CD4-positive, alpha-beta T cell treated with Interleukin-6 at 100 ng/mL for 8 hours (primary cell): ENCODE measurements at places on chromosomes 7 and 10.

GRCh38 chr10:95579835-95580535 lies 18.8 kb upstream of the SORBS1 start:
- DNase-seq, result no peak

GRCh38 chr10:122375679-122376160 lies 1.2 kb downstream of the PLEKHA1 start:
- DNase-seq, result no peak

- no peak for DNase-seq
These were observed 12.5 kb downstream of the ITPRIP start for GRCh38 chr10:104325436-104326435.

DNA sequence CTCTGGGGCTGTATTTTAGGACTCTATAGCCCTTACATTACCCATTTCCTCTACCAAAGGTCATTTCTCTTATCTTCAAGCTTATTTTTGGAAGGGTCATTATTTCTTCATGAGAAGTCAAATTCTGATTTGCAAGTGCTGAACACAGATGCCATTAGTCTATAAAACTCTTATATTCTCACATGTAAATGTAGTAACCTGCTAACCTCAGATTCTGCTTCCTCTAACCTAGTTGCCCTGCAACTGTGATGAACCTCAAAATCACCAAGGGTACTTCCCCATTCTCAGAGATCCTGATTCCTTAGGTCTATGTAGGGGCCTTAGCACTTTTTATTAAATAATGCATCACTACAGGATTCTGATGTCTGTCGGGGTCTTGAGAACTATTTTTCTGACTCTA lies 6.3 kb downstream of the FAS start:
- DNase-seq, result no peak

- no peak for DNase-seq
These were observed 2.8 kb downstream of the ZNF248 start for GRCh38 chr10:37854626-37855025.

GRCh38 chr7:964401-965231 lies 10.1 kb upstream of the ADAP1 start:
- DNase-seq, result no peak

GRCh38 chr10:107553470-107553869 lies 389.0 kb upstream of the SORCS1 start:
- DNase-seq, result no peak

GRCh38 chr7:40720416-40720815 lies 585.6 kb downstream of the SUGCT start:
- no peak for DNase-seq

DNA sequence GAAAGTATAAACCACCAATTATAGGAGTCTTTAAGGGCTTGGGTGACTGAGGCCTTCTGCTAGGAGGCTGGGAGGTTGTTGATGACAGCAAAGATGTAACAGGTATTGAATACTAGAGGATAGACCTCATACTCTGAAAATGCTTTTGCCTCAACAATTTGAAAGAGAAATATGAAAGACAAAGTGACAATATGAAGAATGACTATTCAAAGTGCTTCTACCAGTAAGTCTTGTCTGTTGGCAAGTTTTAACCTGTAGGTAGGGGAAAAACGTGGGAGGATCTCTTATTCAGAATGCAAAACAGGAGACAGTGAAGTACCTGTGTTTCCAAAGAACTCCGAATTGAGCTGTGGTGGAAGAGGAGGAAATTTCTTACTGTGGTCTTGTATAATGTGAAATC lies 38.2 kb downstream of the GBF1 start:
- DNase-seq, result no peak

GRCh38 chr7:35465791-35466336 lies 212.0 kb upstream of the TBX20 start:
- DNase-seq, result no peak

DNA sequence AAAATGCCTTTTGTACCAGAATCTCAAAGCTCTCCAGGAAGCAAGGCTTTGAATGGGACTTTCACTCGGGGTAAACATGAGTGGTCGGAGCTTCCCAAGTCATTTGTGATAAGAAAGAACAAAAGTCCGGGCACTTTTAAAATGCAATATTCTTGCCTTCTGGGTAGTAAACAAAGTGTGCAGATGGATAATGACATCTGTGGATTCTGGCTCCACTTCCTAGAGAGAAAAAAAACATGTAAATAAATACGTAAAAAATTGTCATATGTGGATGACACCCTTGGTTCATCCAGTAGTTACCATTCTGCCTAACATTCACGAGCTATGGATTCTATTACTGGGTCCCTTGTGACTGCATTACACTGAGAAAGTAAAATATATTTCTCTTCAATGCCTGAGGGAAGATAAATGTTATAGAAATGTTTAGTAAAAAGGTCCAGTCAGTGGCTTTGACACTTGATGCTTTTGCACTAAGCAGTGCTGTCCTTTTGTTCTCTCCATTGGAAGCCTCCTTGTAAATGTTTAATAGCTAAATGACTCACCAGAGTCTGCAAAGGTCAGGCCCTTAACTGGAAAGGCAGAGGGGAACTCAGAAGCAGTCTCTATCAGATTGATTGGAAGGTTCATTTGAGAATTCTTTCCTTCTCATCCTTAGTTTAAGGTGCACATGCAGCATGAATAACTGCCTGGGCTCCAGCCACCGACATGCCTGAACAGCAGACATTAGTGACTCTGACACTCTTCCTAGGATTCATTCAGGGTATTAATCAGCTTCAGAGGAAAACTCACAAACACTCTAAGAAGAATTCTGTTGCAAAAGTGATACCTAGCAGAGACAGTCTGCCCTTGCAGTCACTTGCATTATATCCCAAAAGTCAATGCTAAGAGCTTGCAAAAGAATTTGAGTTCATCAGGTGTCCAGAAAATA lies 11.7 kb upstream of the EDRF1 start:
- DNase-seq, result no peak

DNA sequence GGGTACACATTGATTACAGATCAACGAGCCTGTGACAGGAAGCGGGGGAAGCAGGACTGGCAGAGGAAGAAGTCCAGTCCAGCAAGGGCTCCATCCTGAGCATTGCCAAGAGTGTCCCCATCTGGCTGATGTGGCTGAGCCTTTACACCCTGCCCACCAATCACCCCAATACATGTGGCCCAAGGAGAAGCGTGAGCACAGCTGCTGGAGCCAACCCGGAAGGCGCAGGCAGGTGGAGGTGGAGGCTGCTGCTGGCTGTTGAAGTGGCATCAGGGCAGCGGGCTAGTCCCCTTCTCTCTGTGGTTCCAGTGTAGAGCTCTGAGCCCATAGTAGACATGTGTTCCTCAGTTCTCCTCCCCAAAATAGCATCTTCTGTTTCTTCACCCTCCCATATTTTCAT lies 6.8 kb upstream of the AMPH start:
- no peak for DNase-seq

DNA sequence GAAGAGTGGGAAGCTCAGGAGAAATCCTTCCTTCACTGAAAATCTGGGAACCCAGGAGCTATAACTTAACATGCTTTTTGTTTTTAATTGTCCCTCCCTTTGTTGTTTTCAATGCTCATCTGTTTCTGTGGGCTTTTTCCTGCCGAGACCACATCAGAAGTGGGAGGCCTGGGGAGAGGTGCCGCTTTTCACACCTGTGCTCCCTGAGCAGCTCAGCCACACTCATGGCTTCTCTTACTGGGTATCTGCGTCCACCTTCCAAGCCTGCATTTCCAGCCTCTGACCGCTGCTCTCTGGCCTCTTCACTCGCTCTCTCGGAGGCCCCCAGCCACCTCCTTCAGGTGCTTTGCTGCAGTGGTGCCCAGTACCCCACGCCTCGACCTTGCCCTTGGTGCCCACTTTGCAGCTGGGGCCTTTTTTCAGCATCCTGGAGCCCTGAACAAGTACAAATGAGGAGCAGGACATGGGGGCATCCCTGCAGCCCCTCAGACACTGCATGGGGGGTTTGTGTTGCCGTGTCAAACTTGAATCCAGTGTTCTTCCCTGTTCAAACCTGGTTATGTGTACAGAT lies 9.9 kb downstream of the C7orf57 start:
- DNase-seq, result no peak

- no peak for DNase-seq
These were observed 107.2 kb downstream of the FGFR2 start for GRCh38 chr10:121490871-121491519.

GRCh38 chr10:79434821-79435251 lies 10.6 kb downstream of the ZCCHC24 start:
- DNase-seq, result no peak

DNA sequence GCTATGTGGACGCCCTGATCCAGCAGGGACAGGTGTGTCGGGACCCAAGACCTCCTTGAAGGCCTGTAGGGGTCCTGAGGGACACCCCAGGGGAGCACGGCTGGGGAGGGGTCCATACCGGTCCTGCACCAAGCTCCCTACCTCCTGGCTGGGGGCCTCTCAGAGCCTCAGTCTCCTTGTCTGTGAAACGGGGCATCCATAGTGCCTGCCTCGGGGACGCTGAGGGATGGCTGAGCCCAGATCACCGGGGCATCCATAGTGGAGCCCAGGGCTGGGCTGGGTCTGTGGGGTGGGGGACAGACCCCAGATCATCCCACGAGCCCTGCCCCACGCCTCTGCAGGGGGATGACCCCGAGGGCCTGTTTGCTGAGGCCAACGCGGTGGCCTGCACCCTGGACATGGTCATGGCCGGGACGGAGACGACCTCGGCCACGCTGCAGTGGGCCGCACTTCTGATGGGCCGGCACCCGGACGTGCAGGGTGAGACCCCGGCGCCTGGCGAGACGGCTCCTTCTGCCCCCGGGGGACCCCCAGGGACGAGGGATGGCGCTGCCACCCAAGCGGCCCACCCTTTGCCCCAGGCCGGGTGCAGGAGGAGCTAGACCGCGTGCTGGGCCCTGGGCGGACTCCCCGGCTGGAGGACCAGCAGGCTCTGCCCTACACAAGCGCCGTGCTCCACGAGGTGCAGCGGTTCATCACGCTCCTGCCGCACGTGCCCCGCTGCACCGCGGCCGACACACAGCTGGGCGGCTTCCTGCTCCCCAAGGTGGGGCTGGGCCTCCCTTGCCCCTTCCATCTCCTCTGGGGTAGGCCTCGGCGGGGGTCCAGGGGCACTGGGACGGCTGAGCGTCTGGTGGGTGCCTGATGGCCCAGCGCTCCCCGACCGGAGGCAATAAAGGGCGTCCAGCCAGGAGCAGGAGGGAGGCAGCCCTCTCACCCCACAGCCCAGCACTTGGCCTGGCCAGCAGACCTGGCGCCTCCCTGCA lies 4.1 kb downstream of the CYP2W1 start:
- DNase-seq, result no peak

- no peak for DNase-seq
These were observed 70.3 kb downstream of the WDR37 start for GRCh38 chr10:1126461-1126860.

DNA sequence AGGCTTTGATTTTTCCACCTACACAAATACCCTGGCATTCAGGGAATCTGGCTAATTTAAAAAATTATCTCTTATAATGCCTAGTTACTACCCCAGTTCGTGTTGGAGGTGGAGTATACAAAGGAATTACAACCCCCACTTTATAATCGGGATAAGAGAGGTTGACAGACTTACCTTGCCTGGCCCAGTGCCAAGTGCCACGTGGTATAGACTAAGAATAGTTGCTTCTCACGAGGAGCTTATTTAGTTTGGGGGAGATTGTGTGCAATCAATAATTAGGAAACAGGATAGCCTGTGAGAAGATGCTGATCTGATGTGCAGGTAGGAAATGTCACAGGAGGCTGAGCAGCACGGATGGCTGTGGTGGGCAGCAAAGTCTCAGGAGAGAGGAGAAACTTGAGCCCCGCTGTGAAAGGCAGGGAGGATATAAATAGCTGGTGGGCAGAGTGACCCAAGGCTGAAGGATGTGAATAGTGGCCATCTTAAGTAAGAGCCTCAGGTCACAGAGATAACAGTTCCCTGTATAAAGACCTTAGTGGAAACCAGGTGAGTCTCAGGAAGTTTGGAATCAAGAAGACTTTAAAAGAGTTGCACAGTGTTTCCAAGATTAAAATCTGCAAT lies 11.3 kb upstream of the ATXN7L1 start:
- DNase-seq, result no peak

- no peak for DNase-seq
These were observed 5.8 kb upstream of the ZNF487 start for GRCh38 chr10:43430926-43431663.

- no peak for DNase-seq
These were observed 20.8 kb upstream of the UNC5B start for GRCh38 chr10:71191551-71192076.

- no peak for DNase-seq
These were observed 21.1 kb upstream of the GPR26 start for GRCh38 chr10:123645016-123645415.

DNA sequence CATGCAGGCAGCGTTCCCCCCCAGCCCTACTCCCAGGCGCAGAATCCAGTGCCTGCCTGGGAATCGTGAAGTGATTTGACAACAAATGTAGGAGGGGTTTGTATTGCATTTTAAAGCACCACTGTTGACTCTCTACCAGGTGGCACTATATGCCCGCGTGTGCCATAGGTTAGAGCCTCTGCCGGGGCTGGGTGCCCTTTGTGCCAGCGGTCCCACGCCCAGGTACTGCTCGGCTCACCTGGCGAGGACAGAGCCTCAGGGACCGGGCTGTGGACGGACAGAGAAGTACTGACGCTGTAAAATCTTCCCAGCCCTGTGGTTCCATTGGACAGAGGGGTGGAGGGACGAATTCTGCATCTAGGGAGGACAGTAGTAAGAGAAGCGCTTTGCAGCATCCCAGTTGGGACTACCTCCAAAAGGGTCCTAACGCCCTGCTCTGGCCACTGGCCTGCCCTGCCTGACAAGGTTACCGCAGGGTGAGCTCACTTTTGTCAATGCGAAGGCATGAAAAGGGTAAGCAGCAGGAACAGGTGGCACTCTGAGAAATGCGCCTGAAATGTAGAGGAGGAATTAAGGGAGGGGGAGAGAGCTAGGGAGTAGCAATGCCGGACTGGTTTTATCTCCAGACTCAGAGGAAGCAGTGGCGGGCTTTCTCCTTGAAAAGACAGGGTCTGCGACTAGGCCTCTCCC lies 788 bp upstream of the CACNA2D1 start:
- no peak for DNase-seq

DNA sequence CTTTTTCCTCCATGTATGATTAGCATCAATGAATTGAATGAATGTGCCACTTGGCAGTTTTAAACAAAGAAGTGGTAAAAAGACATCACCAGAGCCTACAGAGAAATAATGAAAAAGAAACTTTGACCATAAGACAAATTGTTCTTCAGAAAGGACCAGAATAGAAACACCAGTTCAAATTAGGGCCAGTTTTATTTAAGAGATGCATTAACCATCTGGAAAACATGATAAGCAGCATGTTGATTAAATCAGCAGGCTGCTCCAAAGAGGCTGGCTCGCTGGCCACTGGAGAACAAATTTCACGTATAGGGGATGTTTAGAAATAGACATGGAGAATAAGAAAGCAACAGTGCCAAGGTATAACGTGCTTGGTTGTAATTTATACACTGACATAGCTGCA lies 242.3 kb upstream of the AOAH start:
- no peak for DNase-seq

DNA sequence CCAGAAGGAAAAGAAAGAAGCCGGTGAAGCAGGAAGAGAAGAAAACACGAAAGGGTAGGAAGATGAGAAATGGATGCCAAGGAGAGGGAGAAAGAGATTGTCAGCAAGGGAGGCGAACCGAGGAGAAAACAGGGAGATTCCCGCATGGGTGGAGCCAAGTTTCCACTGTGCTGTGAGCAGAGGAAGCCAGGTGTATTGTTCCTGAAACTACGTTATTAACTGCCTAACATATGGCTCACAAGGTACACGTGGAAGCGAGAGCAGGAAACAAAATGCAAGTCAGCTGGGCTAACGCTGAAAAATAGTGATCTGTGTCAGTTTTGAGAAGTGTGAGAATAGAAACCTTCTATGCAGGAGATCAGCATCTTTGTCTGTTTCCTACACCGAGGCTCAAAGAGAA lies 20.4 kb upstream of the HIPK2 start:
- no peak for DNase-seq
